ENCODE measurements at places on chromosomes 5 and 9. TPM values are rescaled to one million over a fixed set of nuclear protein-coding genes. Genes with fewer than 3 reads are reported as not detected.

GRCh38 chr5:97102010-97102470 lies 40.4 kb downstream of the LIX1 start:
- no peak for DNase-seq
- H3K4me1 ChIP-seq = no peaks in the 10 kb centered on the region
- H3K27me3 ChIP-seq = no peaks in the 10 kb centered on the region

GRCh38 chr9:125886365-125886764 lies 139.2 kb downstream of the PBX3 start:
- H3K4me3 ChIP-seq = peak overlapping the region; percentile 16
- peak overlapping the region; percentile 88 for H3K27ac ChIP-seq
- DNase-seq = no peak
- H3K36me3 ChIP-seq = no peaks in the 10 kb centered on the region
- peaks cover 23% of the 10 kb centered on the region for H3K4me1 ChIP-seq
- no peaks in the 10 kb centered on the region for H3K27me3 ChIP-seq

DNA sequence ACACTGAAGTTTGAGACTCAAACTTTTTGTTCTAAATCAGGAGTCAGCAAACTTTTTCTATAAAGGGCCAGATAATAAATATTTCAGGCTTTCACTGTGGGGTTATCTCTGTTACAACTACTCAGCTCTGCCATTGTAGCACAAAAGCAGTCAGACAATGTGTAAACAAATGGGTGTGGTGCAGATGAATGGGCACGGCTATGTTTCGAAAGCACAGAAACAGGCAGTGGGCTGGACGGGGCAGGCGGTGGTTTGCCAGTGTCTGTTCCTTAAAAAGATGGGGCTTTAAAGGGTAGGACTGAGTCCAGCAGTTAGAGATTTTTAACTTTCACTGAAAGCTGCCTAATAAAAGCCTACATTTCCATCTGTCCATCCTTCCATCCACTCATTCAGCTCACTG lies 48.9 kb downstream of the PFDN1 start:
- peaks cover 19% of the 10 kb centered on the region for H3K4me1 ChIP-seq
- no peaks in the 10 kb centered on the region for H3K27me3 ChIP-seq
- no peak overlapping the region for H3K4me3 ChIP-seq
- peaks cover 2% of the 10 kb centered on the region for H3K36me3 ChIP-seq
- H3K27ac ChIP-seq = no peak overlapping the region
- no peak for DNase-seq

The LTC4S gene
- 0.34 TPM for polyA plus RNA-seq

The IL5 gene
- not detected for polyA plus RNA-seq

DNA sequence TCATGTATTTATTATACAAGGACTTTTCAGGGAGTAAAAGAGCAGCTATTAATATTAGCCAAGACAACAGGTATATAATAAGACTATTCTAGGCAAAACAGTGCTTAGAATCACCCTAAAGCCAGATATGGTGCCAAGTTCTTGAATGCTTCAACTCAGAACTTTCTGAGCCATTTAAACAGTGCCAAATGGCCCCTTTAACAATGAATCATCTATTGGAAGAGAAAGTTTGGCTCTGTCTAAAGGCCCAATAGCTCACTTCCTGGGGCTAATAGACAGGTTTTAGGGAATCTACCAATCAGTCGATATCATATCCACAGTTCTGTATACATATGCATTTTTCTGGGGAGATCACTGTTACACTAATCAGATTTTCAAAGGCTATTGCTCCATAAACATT lies 42.9 kb downstream of the ZNF474 start:
- no peak for DNase-seq
- no peak overlapping the region for H3K4me3 ChIP-seq
- H3K36me3 ChIP-seq = no peaks in the 10 kb centered on the region
- no peak overlapping the region for H3K27ac ChIP-seq
- peaks cover 12% of the 10 kb centered on the region for H3K4me1 ChIP-seq
- H3K27me3 ChIP-seq = no peaks in the 10 kb centered on the region

GRCh38 chr9:93226819-93227218 lies 42.9 kb downstream of the WNK2 start:
- no peak for DNase-seq
- H3K4me1 ChIP-seq = peaks cover 46% of the 10 kb centered on the region
- H3K27ac ChIP-seq = no peak overlapping the region
- H3K36me3 ChIP-seq = no peaks in the 10 kb centered on the region
- H3K4me3 ChIP-seq = no peak overlapping the region
- H3K27me3 ChIP-seq = no peaks in the 10 kb centered on the region

DNA sequence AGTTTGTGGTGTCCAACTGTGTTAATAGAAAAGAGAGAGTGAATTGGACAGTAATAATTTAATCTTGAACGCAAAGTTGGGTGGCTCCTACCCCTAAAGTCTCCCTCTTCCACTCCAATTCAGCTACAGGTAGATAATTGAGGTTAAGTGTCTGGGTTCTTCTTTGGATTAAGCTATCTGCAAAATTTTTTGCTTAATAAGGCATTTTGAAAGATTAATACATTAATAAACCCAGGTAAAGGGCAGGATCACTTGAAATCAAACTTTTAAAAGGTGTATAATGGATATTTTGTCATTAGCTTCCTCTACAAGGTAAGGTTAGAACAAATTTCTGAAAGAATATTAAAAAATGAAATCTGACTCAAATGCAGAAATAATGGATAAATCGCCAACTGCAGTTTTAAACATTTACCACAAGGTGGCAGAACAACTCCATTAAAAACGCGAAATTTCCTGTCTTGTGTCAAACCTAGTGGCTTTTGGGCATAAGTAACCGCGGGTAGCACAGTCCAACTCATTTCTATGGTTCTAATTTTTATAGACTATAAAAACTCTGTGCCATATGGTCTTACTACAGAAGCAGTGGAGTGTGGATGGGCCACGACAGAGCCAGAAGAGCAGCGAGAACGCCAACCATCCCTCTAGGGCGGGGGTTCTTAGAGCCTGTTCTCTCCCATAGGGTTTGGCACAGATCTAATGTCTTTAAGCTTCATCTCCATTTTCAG lies 276.5 kb downstream of the ARHGEF28 start:
- H3K36me3 ChIP-seq = no peaks in the 10 kb centered on the region
- H3K27me3 ChIP-seq = no peaks in the 10 kb centered on the region
- DNase-seq = peak; percentile 58
- no peak overlapping the region for H3K4me3 ChIP-seq
- H3K27ac ChIP-seq = no peak overlapping the region

- H3K4me3 ChIP-seq = no peak overlapping the region
- H3K27ac ChIP-seq = no peak overlapping the region
- no peak for DNase-seq
- no peaks in the 10 kb centered on the region for H3K4me1 ChIP-seq
Measured at GRCh38 chr5:77957516-77957915, 181.4 kb upstream of the TBCA start.

DNA sequence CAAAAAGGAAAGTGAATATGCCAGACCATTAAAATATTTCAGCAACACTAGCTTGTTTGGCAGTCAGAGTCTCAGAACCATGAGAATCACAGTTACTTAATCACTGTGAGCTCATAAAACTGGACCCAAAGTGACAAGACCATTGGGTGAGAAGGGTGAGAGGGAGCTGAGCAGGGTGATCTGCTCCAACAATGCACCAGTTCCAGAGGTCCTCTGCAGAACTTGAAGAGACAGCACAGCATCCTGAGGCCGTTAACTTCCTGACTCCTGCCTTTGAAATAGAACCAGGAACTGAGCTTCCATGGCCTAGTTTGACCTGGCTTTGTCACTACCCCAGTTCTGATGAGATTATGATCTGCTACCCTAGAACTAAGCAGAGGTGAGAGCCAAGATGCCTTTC lies 57.4 kb downstream of the NFIB start:
- DNase-seq = no peak
- H3K27me3 ChIP-seq = no peaks in the 10 kb centered on the region
- peaks cover 7% of the 10 kb centered on the region for H3K36me3 ChIP-seq

The ZNF454 gene
- 0.15 TPM for polyA plus RNA-seq

DNA sequence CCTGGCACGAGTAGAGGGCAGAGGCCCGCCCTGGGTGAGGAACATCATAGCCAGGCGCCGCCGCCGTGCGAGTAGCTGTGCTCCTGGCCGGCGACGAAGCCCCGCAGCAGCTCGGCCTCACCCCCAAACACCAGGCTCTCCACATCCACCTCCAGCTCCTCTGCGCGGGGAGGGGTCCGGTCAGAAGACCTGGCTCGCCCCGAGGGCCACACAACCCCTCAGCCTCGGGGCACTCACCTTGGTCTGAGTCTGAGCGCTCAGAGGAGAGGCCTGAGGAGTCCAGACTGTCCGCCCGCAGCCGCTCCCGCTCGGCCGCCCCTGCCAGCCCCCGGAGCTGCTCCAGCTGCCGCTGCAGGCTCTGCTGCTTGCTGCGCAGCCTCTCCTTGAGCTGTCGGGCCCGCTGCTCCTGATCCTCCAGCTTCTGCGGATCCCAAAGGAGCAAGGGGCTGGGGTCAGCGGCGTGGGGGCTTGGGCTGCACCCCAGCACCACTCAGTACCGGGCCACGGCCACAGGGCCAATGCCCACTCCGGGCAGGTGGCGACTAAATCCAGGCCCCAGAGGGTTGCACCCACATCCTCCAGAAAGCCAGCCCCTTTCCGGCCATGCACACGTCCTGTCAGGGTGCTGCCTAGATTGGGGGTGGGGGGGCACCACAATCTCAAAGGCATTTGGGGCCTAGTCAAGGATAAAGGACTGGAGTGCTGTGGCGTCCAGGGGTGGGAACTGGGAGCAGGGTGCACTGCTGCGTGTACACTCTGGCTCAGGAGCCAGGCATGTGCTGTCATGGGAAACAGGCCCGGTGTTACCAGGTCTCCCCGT lies 3.9 kb downstream of the MXD3 start:
- H3K4me3 ChIP-seq = no peak overlapping the region
- H3K27me3 ChIP-seq = no peaks in the 10 kb centered on the region
- no peak overlapping the region for H3K27ac ChIP-seq
- peaks cover 35% of the 10 kb centered on the region for H3K4me1 ChIP-seq
- H3K36me3 ChIP-seq = peaks cover 19% of the 10 kb centered on the region

DNA sequence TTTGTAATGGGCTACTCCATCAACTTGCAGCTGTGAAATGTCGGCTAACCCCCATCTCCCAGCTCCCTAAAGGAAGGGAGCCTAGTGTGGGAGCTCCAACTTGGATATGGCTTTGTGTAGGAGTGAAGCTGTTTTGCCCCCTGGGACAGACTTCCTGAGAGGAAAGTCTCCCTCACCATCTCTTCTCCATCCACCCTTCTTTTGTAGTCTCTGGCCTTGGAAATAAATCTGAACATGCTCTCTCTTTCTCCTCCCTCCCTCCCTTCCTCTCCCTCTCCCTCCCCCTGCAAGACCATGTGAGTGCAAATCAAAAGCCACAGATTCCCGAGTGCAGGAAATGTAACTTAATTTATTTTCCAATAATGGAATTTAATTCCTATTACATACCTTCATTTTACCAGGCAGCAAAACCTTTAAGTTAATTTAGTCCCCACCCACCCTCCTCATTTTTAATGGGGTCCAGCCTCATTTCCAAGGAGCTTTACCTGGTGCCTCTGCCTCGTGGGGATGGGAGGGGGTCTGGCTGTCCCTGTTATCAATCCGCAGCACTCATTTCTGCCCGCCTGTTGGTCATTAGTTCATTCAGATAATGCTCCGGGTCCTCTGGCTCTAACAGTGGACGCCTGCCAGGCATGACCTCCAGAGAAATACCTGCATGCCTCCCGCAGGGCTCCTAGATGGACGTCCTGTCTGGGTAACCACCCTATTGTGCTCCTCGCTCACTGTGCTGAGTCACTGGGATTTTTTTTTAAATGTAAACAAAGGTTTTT lies 122.9 kb upstream of the TAF11L2 start:
- no peaks in the 10 kb centered on the region for H3K27me3 ChIP-seq
- no peaks in the 10 kb centered on the region for H3K36me3 ChIP-seq
- H3K4me3 ChIP-seq = no peak overlapping the region
- H3K27ac ChIP-seq = no peak overlapping the region

The CCDC171 gene
- polyA plus RNA-seq = 0.54 TPM

GRCh38 chr9:95316794-95317118 lies 753 bp downstream of the FANCC start:
- peak; percentile 90 for DNase-seq
- H3K4me1 ChIP-seq = peaks cover 7% of the 10 kb centered on the region
- H3K27me3 ChIP-seq = no peaks in the 10 kb centered on the region
- H3K27ac ChIP-seq = peak overlapping the region; percentile 98

The TERT gene
- 1.8 TPM for polyA plus RNA-seq
